Spinal cord (tissue), 10 donors: ENCODE measurements at places on chromosomes 16 and 17.
A peak's percentile ranks its signal among the peaks of the same experiment; 100 is the strongest.

- no peak for DNase-seq
Observed at GRCh38 chr17:9228408-9229159, 207.3 kb downstream of the NTN1 start.

GRCh38 chr17:4326608-4327007 is 39.9 kb downstream of the UBE2G1 start:
- DNase-seq: no peak

- DNase-seq: no peak
Observed at GRCh38 chr16:52740333-52740732, 193.4 kb upstream of the TOX3 start.

DNA sequence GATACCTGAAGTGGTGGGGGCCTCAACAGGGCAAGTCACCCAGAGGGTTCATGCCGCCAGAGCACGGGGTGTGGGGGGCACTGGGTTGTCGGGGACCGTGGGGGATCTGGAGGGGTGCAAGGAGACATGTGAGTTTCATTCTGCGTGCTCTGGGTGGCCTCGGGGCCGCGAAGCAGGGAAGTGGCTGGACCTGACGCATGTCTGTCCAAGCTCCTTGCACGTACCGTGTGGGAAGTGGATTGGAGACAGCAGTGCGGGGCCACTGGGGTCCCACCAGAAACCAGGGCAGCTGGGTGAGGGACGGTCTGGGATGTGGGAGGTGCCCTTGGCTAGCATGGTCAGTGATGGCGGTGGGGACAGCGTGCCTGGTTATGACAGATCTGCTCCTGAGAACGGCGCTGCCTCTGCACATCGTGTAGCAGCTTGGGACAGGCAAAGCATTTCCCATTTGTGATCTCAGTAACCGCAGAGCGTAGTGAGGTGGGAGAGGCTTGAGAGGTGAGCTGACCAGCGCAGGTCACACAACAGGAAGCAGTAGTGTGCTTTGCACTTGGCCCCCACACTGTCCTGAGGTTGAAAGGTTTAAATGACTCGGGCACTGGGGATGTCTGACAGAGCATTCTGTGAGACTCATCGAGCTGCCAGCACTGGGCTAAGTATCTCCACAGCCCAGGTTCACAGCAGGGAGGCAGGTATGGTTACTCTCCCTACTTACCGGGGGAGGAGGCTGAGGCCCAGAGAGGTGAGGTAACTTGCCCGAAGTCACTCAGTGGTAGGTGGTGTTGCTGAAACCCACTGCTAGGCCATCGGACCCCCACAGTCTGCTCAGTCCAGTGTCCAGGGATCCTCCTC is 114.4 kb downstream of the SOCS1 start:
- no peak for DNase-seq

DNA sequence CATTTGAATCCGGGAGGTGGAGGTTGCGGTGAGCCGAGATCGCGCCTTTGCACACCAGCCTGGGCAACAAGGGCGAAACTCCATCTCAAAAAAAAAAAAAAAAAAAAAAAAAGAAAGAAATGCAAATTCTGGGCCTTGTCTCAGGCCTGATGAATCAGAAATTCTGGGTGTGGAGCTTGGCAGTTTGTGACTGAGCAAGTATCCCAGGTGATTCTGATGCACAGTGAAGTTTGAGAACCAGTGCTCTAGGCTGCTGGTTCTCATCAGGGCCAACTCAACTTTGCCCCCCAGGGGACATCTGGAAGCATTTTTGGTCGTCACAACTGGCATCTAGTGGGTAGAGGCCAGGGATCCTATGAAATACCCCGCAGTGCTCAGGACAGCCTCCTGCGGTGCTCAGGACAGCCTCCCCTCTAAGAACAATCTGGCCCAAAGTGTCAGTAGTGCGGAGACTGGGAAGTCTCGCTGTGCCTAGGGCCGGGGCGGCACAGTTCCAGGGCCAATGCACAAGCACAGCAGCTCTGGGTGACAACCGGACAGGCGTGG is 55.9 kb downstream of the SDK2 start:
- DNase-seq: no peak

DNA sequence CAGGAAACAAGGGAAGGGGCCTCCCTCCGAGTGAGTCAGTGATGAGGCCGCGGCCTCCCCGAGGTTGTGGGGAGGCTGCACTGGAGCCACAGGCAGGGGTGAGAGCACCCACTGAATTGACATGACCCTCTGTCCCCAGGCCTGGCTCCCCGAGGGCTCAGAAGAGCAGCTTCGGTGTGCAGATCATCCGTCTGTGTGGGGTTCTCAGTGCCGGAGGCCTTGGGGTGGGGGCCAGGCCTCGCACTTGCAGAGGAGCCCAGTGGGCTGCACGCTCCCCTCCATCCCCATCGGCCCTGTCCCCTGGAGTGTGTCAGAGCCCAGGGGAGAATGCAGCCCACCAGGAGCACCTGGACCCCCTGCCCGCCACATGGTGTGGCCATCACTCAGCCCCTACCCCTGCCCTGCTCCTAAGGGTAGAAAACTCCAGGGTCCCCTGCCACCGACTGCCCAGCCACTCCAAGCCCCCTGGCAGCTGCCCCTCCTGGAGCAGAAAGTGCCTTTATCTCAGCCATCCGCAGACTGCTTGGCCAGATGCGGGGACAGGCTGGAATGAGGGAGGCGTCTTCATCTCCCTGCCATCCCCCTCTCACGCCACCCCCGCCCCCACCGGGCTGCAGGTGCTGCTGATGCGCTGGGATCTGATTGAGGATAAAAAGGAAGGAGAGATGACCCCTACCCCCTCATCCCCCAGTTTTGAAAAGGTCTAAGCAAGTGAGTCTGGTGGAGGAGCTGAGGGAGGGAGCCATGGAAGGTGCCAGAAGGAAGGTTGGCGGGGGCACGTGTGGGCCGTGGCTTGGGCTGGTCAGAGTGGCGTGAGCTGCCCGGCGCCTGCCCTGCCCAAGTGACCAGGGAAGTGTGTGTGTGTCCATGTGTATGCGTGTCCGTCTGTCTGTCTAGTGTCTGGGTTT is 358.3 kb downstream of the SEC14L1 start:
- no peak for DNase-seq

GRCh38 chr16:22671301-22672076 is 142.5 kb upstream of the HS3ST2 start:
- no peak for DNase-seq

- peak; percentile 23 for DNase-seq
Observed at GRCh38 chr16:17839272-17839671, 368.5 kb upstream of the XYLT1 start.

DNA sequence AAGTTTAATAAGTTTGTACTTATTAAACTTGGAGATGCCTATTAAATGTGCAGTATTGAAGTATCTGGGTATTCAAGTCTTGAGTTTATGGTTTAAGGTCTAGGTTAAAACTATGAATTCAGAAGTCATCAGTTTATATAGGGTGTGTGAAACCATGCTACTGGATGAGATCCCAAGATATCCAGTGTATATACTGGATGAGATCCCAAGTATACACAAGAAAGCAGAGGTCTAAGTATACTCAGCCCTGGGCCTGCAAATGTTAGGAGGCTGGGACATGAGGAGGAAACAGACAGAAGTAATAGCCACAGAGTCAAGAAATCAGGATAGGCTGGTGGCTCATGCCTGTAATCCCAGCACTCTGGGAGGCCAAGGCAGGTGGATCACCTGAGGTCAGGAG is 194.4 kb upstream of the AXIN2 start:
- DNase-seq: no peak

DNA sequence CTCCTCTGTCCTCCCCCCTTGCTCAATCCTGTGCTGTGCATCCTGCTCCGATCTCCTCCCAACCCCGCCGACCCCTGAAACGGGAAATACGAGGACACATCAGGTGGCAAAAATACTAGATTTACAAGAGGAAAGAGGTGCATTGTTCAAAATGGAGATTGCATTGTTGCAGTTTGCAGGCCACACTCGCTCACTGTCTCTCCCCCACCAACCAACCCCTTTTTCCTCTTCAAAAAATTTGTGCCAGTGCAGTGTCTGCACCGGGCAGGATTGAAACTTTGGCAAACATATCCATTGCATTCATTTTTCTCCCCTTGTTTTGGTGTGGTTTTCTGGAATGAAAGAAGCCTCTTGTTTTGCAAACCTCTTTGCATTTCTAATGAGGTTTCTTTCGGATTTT is 61.0 kb downstream of the RNF135 start:
- DNase-seq: no peak

- DNase-seq: peak; percentile 41
Observed at GRCh38 chr17:43791589-43791988, 11.4 kb downstream of the CFAP97D1 start.

DNA sequence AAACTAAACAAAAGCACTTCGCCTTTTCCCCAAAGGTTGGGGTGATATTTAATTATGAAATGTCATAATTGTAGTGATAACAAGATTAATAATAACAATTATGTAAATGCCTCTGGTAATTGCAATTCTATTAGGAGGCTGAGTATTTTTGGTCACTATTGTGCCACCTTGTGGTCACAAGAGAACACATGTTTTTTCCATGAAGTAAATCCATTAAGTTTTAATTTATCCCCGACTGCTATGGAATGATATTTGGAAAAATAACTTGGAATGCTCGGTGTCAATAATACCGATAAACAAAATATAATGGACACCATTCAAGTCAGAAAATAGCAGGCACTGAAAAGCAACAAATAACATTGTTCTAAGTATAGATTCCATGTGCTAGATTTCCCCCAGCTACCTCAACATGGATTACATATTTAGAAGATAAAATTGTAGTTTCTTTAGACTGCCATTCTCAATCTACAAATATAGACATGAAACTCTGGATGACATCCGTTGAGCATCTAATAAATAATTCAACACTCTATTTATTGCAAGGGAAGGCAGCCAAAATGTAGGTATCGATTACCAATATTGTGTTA is 25.0 kb upstream of the KCNJ2 start:
- peak; percentile 56 for DNase-seq

DNA sequence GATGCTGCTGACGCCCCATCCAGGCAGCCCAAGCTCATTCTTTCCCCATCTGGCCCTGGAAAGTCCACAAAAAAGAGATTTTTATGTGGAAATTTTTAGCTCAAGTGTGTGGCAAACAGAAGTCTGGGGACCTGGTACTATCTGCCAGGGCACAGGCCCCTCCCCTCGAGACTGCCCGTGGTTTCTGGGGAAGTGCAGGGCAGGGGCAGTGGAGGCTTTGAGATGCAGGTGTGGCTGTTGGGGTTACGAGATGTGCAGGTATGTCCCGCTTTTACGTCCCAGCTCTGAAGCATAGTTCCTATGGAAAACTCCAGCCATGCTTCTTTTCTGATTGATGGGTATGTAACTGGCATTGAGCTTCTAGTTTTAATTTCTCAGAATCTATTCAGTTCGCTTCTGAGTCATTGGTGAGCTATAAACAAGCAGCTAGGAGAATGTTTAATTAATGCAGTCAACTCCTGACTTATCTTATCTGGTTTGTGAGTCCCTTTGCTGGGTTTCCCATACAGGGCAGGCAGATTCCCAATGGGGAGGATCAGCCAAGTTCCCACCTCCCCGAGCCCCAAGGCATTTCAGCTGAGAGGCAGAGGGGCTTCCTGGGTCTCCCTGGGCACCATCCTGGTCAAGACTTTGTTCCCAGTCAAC is 16.2 kb downstream of the TBX4 start:
- DNase-seq: no peak

DNA sequence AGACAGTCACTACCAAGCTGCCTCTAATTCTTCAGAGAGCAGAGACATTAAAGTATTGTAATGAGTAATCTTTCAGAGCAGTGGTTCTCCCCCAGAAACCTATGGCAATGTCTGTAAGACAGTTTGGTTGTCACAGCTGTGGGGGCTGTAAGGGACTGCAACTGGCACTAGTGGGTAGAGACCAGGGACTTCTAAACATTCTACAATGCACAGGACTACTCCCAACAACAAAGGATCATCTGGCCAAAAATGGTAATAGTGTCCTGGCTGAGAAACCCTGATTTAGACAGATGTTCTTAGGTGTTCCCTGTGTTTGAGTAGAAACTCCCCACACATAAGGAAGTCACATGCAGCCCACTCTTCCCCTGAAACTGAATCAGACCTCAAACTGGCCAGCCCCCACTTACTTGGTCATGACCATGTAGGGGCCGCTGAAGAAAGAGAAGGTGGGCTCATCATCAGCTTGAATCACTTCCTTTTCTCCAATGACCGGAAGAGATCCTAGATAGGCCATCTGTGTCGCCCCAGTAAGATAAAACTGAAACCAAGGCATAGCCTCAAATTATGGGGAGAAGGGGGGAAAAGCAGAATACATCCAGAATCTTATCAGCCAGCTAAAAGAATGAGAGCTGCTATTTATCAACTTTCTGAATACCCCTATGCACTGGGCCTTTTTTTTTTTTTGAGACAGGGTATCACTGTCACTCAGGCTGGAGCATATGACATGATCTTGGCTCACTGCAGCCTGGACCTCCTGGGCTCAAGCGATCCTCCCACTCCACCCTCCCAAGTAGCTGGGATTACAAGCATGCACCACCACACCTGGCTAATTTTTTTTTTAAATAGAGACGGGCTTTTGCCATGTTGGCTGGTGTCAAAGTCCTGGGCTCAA is 75.8 kb downstream of the TEX14 start:
- no peak for DNase-seq

DNA sequence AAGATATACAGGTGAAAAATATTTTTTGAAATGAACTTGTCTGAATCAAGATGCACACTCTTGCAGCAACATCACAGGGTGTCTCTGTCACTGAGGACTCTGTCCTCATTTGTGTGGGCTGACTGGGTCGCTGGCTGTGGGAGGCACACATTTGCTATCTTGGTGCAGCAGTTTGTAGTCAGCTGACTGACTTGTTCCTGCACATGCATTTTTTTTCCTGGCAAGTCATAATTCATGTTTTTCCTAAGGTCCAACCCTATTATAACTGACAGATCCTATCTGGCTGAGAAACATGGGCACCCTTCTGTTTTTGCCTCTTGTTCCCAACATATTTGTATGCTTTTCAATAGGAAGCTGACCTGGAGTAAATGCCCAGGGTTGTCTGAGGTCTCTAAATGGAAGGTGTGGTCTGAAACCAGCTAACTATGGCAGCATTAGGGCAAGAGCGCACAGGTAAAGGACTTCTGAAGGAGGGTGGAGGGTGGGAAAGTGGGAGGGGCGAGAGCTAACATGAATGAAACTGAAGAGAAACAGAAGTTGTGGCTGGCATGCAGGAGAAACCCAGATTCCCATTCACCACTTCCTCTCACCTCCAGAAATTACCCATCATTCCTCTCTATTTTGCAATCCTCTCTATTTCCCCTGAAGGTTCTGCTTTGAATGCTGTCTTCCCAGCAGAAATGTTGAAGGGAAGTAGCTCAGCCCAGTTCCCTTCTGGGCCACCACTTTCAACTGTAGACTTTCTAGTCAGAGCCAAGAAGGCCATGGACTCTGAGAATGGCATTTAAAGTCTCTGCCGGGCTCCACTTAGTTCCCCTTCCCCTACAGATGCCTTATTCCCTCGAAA is 166.1 kb downstream of the PRKCA start:
- no peak for DNase-seq

- no peak for DNase-seq
Observed at GRCh38 chr17:2397247-2398171, 3.4 kb downstream of the MNT start.
